ENCODE measurements at places on chromosomes 12 and 14. TPM values are rescaled to one million over a fixed set of nuclear protein-coding genes. Genes with fewer than 3 reads are reported as not detected.

- DNase-seq = no peak
These were observed 19.1 kb downstream of the SH2B3 start for GRCh38 chr12:111424793-111425251.

DNA sequence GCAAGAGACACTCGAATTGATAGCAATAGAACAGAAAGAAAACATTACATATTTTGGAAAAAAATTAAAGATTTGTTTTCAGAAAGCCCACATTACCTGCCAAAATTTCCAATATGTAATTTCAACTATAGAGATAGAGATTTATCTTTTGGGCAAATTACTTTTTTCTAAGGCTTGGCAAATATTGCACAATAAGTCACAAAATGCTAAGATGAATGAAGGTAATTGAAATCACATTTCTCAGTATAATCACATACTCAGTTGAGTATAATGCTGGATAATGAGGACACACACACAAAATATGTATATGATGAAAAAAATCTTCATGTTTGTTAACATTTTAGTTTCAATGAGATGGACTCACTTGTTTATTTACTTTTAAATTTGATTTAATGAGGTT lies 189.2 kb upstream of the STXBP6 start:
- DNase-seq = no peak

DNA sequence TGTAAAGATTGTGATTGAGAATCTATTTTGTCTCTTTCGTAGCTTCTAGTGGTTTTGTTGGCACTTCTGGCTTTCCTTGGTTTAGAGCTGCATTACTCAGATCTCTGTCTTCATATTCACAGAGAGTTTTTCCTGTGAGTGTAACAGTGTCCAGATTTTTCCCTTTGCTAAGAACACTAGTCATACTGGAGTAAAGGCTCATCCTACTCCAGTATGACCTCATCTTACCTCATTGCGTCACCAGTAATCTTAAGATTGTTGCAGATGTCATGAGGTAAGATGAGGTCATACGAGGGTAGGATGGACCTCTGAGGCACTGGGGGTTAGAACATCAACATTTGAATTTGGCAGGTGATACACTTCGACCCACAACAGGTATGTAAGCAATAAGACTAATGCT lies 461.2 kb downstream of the FLRT2 start:
- no peak for DNase-seq

GRCh38 chr14:60977847-60978246 lies 3.0 kb downstream of the TRMT5 start:
- DNase-seq = no peak

- DNase-seq = no peak
These were observed 21.7 kb upstream of the PPM1A start for GRCh38 chr14:60227291-60227690.

Gene TWF1
- 87.2 TPM for total RNA-seq

Gene ACVR1B
- total RNA-seq = 10.6 TPM

Gene CLEC4A
- 0.64 TPM for total RNA-seq

Gene RAN
- 1,381 TPM for total RNA-seq

Gene ZFHX2
- not detected for total RNA-seq
